Esophagus mucosa (tissue), 1 donor: ENCODE measurements at places on chromosomes 4 and X.
A peak's percentile ranks its signal among the peaks of the same experiment; 100 is the strongest.

- ATAC-seq = no peak
These were observed 40.9 kb downstream of the EGF start for GRCh38 chr4:109953556-109953955.

DNA sequence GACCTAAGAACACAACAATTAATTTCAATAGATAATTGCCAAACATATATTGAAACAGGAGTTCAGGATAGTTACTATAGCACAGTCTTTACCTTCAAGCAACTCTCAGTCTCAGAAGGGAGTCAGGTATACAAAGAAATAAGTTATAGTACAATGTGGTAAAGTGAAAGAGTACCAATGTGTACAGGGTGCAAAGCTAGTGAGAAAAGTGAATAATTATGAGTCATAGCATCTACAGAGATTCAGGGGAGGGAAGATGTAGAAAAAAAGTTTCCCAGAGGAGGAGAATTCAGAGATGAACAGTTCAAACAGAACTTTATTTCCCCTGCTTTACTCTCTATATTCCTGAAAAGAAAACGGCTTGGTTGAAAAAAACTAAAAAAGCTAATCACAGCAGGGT lies 22.7 kb upstream of the DKK2 start:
- ATAC-seq = no peak

DNA sequence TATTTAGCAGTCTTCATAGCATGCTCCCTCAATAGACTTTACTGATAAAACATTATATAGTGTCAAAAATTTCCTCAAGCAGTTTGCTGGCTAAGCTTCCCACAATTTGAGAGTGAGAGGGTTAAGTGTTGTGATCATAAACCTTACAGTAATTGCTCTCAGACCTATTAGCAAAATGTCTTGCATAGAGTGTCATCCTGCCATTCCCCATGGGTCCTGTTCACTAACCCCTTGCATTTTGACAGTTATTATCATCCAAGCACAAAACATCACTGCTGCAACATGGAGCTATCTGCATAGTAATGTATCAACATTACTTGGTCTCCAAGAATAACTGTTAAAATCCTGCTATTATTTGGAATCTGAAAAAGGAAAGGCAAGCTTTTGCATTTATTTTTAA lies 196.1 kb upstream of the GK2 start:
- ATAC-seq = no peak

DNA sequence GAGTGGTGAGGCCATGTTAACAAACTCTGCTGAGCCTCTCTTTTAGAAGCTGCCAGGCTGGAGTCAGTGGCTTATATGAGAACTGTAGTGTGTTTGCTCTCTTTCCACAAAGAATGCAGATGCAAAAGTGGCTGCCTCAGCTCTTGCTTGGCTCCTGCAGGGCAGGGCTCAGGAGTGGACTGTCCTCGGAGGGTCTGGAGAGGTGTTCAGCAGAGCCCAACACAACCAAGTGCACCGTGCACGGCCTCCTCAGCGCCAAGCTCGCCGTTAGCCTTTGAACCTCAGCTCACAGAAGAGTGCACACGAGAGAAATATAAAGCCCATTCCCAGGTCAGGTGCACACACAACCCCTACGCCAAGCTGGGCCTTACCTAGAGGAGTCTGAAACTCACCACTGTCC lies 82.8 kb downstream of the C4orf51 start:
- no peak for ATAC-seq

GRCh38 chr4:53959343-53960120 lies 104.9 kb downstream of the CHIC2 start:
- ATAC-seq = no peak

DNA sequence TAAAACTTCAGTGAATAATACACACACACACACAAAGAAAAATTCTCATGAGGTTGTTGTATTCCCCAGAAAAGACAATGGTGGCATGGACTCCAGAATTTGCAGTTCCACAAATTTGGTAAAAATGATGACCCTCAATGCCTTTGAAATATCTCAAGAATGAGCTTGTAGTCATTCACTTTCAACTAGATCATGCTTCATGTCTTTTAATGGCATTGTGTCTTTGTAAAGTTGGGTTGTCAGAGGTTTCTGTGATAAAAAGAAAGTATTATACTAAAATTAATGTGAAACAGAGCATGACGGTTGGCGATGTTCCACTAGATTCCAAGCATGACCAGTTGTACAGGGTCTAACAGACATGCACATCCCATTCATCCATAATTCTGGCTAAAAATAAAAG lies 685.0 kb upstream of the FRG1 start:
- no peak for ATAC-seq

- no peak for ATAC-seq
These were observed 35.7 kb upstream of the INTS6L start for GRCh38 chrX:135484641-135485289.

GRCh38 chr4:180734753-180735432 lies 1508.3 kb upstream of the TENM3 start:
- ATAC-seq = no peak

DNA sequence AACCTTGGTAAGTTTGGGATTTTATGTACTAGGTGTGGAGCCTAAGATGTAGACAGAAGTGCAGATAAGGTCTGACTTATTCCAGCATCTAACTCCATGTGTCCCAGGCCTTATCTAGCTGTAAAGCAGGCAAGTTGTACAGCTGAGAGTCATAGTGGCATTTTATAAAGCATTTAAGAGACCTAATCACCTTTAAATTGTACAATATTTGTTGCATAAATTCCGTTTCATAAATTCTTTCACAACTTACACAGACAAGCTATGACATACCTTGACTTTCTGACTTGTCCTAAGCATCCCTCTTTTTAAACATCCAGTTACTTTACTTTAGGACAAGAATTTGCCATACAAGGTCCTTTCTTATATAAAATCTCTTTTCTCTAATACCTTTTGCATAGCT lies 11.0 kb downstream of the SYAP1 start:
- ATAC-seq = no peak

DNA sequence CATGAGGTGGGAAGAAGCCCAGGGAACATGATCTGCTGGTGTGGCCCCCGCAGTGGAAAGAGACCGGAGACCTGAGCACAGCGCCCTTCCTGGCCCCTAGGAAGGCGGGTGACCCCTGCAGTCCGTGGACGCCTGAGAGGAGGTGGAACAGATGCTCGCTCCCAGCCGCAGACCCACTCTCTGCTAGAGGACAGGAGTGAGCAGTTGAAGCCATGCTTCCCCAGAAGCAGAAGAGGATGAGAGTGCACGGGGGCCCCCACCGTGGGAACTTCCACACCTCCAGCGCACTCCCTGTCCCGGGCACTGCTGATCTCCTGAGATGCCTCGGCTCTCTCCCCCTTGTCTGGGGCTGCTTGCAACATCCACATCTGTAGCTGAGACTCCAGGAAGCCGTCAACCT lies 62.2 kb downstream of the GPR143 start:
- no peak for ATAC-seq

GRCh38 chr4:88725143-88725542 lies 27.5 kb upstream of the NAP1L5 start:
- no peak for ATAC-seq

- peak; percentile 69 for ATAC-seq
These were observed 147.4 kb downstream of the SMIM20 start for GRCh38 chr4:26061248-26061986.

DNA sequence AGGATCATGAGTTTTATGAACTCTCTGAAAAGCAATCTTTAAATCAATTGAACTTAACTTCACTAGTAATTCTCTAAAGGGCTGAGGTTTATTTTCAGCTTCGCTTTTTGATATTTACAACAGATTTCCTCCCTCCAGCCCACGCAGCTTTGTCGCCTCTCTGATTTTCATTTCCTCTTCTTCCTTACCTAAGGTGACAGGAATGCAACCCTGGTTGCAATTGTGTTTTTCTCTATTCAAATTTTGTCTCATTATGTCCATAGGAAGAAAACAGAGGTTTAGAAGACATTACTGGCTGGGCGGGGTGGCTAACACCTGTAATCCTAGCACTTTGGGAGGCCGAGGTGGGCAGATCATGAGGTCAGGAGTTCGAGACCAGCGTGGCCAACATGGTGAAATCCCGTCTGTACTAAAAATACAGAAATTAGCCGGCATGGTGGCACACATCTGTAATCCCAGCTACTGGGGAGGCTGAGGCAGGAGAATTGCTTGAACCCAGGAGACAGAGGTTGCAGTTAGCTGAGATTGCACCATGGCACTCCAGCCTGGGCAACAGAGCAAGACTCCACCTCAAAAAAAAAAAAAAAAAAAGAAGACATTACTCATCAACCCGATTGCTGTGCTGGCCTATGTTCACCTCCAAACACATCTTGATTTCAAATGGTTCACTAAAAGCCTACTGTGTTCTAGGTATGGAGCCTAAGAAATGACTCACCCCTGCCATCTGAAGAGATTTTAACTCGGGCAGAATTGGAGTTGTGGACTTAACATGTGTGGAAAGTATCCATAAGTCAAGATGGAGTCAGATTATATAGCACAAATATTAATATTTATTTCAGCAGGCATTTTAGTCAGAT lies 36.8 kb downstream of the VSIG4 start:
- ATAC-seq = no peak

DNA sequence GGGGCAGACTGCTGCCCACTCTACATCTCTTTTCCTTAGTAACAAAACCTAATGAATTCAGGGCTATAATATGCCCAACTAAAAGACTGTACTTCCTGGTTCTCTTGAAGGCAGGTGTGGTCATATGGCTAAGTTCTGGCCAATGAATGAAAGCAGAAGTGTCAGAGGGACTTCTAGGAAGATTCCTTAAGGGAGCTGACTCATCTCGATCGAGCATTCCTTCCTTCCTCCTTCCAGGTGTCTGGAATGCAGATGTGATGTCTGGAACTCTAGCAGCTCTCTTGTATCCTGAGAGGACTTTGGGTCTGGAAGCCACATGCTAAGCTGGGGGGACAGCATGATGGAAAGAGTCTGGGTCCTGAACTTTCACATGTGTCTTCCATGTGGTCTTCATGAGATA lies 116.2 kb upstream of the STX18 start:
- no peak for ATAC-seq

DNA sequence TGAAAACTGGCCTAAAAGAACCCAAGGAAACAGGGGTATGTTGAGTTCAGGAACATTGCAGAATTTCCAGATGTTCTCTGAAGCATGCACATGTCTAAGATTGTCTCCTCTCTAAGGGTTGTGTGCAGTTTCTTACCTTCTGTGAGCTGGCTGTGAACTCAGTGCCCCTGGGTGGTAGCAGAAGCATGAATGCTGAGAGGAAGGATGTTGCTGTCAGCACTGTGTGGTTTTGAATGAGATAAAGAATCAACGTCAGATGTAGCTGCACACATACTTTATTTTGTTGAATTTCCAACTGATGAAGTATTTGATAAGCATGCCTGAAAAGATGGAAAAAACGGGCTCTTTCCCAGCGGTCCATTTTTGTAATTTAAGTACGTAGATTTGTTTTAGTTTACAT lies 23.8 kb upstream of the CD38 start:
- ATAC-seq = no peak

DNA sequence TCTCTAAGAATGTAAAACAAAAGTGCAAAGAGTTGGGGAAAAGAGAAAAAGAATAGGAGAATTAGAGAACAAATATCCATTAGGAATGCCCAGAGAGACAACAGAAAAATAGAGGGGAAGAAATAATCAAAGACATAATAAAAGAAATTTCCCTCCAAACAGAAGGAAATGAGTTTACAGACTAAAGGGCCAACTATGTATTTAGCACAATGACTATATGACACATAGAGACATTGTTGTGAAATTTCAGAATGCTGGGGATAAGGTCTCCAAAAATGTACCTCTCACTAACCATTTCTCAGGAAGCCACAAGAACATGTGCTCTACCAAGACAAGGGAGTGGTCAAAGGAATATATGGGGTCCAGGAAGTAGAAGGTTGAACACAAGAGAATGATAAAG lies 121.0 kb upstream of the ACSL4 start:
- ATAC-seq = no peak

DNA sequence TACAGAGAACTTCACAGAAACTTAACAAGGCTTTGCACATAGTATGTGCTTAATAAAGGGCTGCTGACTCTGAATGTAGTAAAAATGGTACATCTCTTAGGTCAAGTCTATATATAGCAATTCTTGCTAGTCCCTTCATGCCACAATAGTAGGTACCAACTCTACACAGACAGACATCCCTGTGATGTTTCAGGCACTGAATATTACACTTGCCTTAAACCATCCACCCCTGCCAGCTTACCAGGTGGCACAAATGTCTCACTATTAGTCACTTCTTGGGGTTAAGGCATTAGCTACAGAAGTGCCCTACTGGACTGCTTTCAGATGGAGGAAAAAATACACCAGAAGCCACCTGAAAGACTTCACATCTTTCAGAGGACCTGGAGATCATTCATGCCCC lies 86.3 kb upstream of the CITED1 start:
- no peak for ATAC-seq

GRCh38 chrX:136822337-136823095 lies 41.8 kb upstream of the ARHGEF6 start:
- no peak for ATAC-seq

DNA sequence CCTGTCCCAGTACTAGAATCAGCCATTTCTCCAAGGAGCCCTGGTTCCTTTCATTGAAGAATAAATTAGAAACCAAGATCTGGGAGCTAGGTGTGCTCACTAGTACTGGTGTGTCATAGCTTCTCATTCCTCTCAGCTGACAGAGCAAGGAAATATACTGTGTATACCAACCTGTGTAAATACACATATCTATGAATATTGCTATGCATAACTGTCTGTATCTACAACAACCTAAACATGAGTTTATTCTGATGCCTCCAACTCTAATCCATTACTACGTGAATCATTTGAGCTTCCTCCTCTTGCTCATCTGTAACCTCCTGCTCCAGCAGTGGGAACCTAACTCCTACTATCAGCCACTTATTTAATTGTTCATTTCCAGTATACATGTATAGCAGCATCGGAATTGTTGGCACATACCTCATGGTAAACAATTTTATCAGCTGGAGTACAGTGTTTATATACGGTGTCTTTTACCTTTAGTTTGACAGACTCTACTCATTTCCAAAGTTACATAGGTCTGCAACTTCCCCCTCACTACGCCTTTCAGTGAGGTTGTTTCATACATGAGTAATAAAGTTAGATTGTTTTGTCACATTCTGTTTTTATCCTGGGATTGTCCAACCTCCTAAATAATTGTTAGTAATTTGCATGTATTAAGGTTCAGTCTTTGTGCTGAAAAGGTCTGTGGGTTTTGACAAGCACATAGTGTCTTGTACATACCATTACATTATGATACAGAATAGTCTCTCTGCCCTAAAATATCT lies 7.1 kb upstream of the SCRG1 start:
- no peak for ATAC-seq

GRCh38 chr4:106192131-106192530 lies 123.9 kb downstream of the TBCK start:
- ATAC-seq = no peak

- ATAC-seq = no peak
These were observed 148.9 kb upstream of the RBPJ start for GRCh38 chr4:26171941-26172340.

GRCh38 chr4:2483237-2483636 lies 14.3 kb downstream of the RNF4 start:
- ATAC-seq = no peak

DNA sequence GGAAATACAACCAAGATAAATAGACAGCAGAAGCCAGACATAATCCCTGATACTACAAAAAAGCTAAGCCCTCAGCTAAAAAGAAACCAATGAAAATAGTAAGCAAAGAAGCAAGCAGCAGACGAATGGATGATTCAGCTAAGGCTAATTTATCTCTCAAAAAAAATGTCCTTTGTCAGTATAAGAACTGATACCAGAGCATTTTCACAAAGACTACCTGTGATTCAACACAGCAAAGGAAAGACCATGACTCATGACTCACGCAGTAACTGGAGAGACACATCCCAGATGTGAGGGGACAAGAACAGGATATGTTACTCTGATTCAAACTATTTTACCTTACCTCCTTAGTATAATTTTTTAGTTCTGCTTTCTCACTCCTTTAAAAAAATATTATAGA lies 22.7 kb upstream of the TMPRSS11F start:
- peak; percentile 95 for ATAC-seq

- ATAC-seq = no peak
These were observed 102.1 kb upstream of the FAM9B start for GRCh38 chrX:9135901-9136510.
